AG04449 (cell line): ENCODE measurements at places on chromosomes 4 and X.

DNA sequence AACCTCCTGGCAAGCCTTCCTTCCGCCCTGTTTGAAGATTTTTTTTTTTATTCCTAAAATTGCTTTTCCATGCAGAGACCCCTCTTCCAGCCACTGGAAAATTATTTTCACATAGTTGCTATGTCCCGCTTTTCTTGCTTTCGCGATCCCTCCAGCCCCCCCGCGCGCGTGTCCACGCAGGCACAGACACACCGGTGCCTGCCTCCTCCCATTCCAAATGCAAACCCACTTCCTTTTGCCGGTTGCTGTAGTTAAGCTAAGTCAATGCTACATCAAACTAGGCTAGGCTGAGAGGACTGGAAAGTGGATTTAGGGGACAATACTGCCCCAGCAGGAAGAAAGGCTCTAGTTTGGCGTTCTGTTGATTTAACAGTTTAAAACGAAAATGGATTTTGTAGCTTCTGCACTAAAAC, 111.0 kb downstream of the DHX15 start:
- no peak for DNase-seq

DNA sequence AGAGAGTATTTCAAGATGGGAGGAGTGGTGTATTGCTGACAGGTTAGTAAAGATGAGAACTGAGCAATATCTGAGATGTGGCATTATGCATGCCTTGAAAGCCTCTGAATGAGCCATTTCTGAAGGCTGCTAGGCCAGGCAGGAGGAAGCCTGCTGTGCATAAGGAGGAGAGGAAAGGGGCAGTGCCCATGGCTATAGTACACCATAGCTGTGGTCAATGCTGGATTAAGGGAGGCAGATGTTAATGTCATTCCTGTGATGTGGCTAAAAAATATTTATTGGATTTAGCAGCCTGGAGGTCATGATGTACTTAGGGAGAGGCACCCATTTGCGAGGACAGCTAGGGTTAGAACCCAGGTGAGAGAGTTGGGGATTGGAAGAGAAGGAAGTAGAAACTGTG, 130.0 kb upstream of the LNX1 start:
- DNase-seq: no peak

DNA sequence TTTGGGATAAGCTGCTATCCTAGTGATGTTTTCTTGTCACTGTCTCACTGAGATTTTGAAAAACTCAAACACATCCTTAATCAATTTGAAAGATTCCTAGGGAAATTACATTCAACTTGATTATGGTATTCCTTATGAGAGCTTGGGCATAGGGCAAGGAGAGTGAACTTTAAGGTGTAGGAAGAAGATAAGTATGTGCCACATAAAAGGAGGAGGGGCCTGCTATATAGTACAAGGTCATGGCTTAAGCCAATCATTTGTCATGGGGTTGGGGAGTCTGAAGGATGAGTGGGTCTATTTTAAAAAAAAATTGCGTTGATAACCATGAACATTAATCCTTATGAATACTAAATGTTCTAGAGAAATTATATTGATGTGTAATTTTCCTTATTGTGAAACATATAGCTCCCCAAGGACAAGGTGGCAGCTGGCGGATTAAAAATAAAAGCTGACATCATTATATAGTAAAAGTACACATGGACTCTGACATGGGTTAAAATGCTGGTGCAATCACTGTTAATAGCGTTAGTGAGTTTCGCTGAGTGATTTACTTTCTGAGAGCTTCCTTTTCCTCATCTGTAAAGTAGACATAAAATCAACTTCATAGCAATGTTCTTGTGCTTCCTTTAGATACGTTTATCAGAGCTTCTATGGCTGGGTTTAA, 17.4 kb downstream of the GALNT7 start:
- DNase-seq: no peak

DNA sequence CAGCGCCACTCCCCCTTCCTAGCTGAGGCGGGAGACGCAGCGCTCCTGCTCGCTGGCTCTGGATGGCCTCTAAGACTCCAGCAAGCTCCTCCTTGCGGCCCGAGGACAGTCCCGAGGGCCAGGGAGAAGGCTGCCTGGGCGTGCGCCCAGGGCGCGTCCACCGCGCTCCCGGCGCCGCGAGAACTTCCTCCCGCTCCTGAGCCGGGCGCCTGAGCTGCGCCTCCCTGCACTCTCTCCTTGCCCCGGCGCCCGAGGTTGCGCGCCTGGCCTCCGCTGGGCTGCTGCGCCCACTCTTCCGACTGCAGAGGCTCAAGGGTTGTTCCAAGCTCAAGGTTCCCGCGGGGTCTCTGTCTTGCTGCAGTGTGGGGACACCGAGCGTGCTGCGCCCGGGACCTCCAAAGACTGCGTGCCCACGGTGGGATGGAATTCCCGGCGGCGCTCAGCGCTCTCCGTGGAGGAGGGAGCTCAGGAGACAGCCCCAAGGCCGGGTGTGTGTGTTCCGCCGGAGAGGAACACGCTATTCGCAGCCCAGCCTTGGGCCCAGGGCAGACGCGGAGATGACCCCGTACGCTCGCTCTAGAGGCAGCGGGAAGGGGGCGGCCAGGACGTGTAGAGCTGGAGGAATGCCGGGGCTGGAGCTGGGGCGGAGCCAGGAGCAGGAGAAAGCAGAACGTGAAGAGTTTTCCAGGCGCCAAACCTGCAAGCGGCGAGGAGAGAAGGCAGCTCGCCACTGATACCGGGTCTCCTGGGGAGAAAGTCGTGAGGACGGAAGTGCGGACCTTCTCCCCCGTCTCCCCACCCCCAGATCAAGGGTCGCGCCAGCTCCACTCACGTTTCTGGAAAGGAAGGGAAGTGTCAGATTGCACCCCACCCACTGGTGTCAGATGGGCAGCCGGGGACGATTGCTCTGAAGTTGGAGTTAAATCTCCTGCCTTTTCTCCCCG, at the start of gene ARHGAP6:
Gene ARHGAP6, minus strand, starts transcription at position 753 of the 944 bp plus-strand sequence. CDS start 1,092 bp downstream, outside the sequence.
- no peak for DNase-seq

- DNase-seq: no peak
These were observed 509.3 kb downstream of the CENPC start for GRCh38 chr4:67035986-67036385.

- DNase-seq: no peak
These were observed 26.1 kb downstream of the KLHL34 start for GRCh38 chrX:21632027-21632426.
